BJ (cell line): ENCODE measurements at places on chromosomes 1 and 21.
A peak's percentile ranks its signal among the peaks of the same experiment; 100 is the strongest.

- no peak for DNase-seq
Measured at GRCh38 chr1:41650028-41650880, 165.8 kb upstream of the EDN2 start.

GRCh38 chr1:237838904-237839534, 51.7 kb downstream of the ZP4 start:
- DNase-seq = no peak

- DNase-seq = peak; percentile 76
Measured at GRCh38 chr1:109821221-109821669, 57.5 kb upstream of the EPS8L3 start.

DNA sequence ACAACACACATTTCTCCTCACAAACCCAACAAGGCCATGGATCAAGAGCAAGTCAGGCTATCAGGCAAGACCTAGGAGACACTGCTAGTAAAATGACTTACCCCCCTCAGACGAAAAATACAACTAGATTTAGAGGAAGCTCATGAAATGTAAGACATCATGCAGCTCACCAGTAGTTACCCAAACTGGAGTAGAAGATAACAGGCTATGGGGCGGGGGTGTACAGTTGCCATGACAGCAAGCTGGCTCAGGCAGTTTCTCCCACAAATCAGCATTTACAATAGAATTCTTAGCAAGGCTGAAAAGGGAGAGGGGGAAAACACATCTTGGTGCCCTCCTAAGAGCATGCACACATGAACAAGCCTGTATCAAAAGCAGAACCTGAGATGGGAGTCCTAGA, 13.9 kb downstream of the TPM3 start:
- DNase-seq = no peak

DNA sequence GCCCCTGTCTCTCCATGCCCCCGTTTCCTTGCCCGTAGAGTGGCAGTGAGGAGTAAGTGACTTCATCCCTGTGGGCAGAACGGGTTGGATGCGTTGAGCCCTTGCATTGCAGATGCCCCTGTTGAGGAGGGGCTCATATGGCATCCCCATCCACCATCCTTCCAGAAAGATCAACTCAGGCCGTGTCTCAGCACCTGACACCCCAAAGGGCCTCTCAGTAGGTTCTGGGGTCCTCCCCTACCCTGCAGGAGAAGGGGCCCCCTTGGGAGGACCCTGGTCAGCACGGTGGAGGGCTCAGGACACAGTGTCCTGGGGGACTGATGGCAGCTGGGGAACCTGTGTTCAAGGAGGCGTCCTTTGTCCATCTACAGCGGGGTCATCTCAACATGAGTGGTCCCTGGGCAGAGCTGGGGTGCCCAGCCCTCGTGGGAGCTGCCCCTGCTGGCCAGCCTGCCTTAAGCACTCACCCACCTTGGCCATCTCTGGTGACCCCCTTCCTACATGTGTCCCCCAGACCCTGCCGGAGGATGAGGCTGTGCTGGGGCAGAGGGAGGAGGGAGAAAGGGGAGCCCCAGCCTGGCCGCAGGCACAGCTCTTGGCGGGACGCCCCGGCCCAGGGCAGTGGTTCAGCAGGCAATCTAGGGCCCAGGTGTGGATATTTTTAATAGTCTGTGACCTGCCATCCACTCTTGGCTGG, 48.2 kb upstream of the ACTRT2 start:
- no peak for DNase-seq

GRCh38 chr1:64811131-64811530, 66.3 kb downstream of the RAVER2 start:
- no peak for DNase-seq
